ENCODE measurements at places on chromosomes 12 and 14. TPM values are rescaled to one million over a fixed set of nuclear protein-coding genes. Genes with fewer than 3 reads are reported as not detected.

DNA sequence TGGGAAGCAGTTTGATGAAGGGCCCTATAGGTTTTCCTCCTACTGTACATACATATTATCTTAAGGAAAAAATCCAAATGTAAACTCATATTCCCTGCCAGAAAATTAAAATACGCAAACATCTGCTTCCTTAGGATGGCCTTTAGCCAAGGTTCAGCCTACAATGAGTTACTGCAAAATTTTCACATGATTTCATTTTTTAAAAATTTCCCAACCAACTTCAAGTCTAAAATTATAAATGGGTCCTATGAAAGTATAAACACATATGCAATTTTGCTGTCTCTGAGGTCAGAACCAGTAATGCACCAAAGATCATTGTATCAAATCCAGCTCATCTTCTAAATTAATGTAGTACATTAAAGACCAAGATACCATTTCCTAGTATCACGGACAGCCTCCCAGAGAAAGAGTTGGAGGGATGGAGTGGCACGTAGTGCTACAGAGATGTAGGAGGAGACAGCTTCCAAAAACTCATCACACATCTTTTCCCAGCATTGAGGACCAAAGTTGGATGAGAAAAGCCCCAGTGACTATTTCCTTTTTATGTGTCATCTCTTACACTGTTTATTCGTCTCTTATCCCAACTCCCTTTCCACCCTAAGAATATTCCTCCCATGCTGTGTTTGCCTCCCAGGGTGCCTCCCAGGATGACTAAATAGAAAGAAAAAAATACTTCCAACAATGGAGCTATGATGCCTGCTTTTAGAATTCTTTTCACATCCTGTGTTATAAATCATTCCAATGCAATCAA is 92.3 kb upstream of the SLCO1C1 start:
- H3K36me3 ChIP-seq: no peaks in the 10 kb centered on the region
- H3K4me1 ChIP-seq: peaks cover 20% of the 10 kb centered on the region
- no peaks in the 10 kb centered on the region for H3K27me3 ChIP-seq
- peak overlapping the region; percentile 53 for H3K27ac ChIP-seq
- DNase-seq: peak; percentile 33
- H3K4me3 ChIP-seq: peak overlapping the region; percentile 49

DNA sequence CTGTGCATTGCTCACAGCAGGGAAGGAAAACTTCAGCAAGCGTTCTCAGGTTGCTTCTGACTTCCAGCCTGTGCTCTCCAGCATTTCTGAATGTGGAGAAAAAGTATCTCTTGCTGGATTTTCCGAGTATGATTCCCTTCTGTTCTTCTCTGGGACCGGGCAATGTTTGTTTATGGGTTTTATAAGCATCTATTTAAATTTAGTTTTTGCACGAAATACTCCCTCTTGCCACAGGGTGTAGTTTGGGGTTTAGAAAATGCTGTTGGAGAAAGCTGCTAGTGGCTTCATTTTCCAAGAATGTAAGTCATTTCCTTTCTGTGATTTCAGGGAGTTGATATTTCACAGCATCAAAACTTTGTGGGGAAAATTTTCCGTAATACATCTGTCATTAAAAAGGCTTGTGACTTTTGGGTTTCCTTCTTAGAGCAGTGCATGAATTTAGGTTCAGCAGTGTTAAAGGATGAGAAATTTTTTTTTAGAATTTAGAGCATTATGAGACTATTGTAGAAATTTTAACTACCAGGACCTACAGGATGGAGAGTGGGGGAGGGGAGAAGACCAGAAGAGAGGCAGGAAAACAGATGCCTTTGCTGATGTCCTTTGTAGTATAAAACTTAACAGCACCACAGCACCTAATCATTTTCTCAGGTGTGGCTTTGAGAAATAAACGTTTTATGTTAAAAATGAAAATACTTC is 1.5 kb downstream of the FRMD6 start:
- peak overlapping the region; percentile 96 for H3K27ac ChIP-seq
- peaks cover 51% of the 10 kb centered on the region for H3K4me1 ChIP-seq
- peak; percentile 61 for DNase-seq
- peak overlapping the region; percentile 99 for H3K4me3 ChIP-seq
- peaks cover 68% of the 10 kb centered on the region for H3K36me3 ChIP-seq

DNA sequence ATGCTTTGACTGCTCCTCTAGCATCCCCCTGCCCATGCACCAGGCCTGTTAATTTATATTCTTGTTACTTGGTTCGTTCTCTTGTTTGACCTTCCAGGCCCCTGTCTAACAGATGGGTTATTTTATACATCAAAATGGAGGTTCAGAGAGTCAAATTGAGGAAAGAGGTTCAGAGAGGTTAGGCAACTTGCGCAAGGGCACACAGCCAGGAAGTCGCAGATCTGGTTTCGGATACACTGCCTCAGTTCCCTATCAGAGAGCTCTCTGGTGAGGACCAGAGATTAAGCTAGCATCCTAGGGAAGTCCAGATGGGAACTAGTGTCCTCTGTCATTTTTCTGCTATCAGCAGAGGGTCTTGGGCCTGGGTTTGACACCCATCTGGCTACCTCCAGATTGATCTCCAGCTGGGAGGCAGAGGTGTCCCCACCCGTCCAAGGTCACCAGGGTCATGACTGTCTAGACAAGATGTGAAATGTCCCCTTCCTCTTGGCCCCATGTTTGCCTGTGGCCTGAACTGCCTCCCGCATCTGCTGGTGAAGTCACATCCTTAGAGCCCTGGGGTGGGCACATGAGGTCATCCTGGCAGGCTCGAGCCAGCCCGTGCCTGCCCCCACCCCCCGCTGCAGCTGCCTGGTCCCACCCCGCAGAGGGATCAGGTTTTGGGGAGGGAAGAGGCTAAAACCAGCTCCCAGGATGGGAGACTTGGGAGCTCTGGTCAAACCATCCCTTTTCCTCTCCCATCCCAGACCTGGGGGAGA is 84.3 kb upstream of the NCOR2 start:
- no peak overlapping the region for H3K4me3 ChIP-seq
- peaks cover 9% of the 10 kb centered on the region for H3K27me3 ChIP-seq
- H3K27ac ChIP-seq: no peak overlapping the region
- H3K36me3 ChIP-seq: peaks cover 5% of the 10 kb centered on the region
- DNase-seq: no peak

GRCh38 chr12:118058881-118059280 is 2.1 kb downstream of the WSB2 start:
- peak overlapping the region; percentile 99 for H3K4me3 ChIP-seq
- H3K36me3 ChIP-seq: peaks cover 25% of the 10 kb centered on the region
- peaks cover 8% of the 10 kb centered on the region for H3K27me3 ChIP-seq
- H3K27ac ChIP-seq: peak overlapping the region; percentile 100

- H3K4me3 ChIP-seq: no peak overlapping the region
- H3K27ac ChIP-seq: no peak overlapping the region
- no peaks in the 10 kb centered on the region for H3K36me3 ChIP-seq
- H3K4me1 ChIP-seq: no peaks in the 10 kb centered on the region
Observed at GRCh38 chr14:34423445-34423844, 38.6 kb downstream of the SPTSSA start.

GRCh38 chr12:12319451-12320183 is 30.4 kb downstream of the MANSC1 start:
- peaks cover 32% of the 10 kb centered on the region for H3K4me1 ChIP-seq
- no peak overlapping the region for H3K27ac ChIP-seq
- H3K27me3 ChIP-seq: peaks cover 1% of the 10 kb centered on the region
- H3K36me3 ChIP-seq: no peaks in the 10 kb centered on the region
- peak overlapping the region; percentile 67 for H3K4me3 ChIP-seq

GRCh38 chr12:104142543-104142942 is 4.5 kb upstream of the NFYB start:
- no peak overlapping the region for H3K4me3 ChIP-seq
- peaks cover 3% of the 10 kb centered on the region for H3K27me3 ChIP-seq
- no peaks in the 10 kb centered on the region for H3K36me3 ChIP-seq
- peaks cover 6% of the 10 kb centered on the region for H3K4me1 ChIP-seq
- no peak overlapping the region for H3K27ac ChIP-seq

- no peak overlapping the region for H3K4me3 ChIP-seq
- H3K27me3 ChIP-seq: 0 out of 2 replicates have a peak, but pooled peaks cover 1% of the 10 kb centered on the region
- H3K36me3 ChIP-seq: no peaks in the 10 kb centered on the region
- no peak for DNase-seq
Observed at GRCh38 chr14:95260537-95261361, 59.0 kb downstream of the CLMN start.

The INHBE gene
- 0.30 TPM for total RNA-seq

GRCh38 chr12:12720052-12720451 is 2.9 kb downstream of the CDKN1B start:
- H3K4me1 ChIP-seq: peaks cover 49% of the 10 kb centered on the region
- no peak for DNase-seq
- peak overlapping the region; percentile 94 for H3K27ac ChIP-seq
- peaks cover 56% of the 10 kb centered on the region for H3K36me3 ChIP-seq
- peaks cover 8% of the 10 kb centered on the region for H3K27me3 ChIP-seq

The KRT79 gene
- total RNA-seq: 0.17 TPM

The KLRC1 gene
- not detected for total RNA-seq

The PPFIA2 gene
- total RNA-seq: not detected

DNA sequence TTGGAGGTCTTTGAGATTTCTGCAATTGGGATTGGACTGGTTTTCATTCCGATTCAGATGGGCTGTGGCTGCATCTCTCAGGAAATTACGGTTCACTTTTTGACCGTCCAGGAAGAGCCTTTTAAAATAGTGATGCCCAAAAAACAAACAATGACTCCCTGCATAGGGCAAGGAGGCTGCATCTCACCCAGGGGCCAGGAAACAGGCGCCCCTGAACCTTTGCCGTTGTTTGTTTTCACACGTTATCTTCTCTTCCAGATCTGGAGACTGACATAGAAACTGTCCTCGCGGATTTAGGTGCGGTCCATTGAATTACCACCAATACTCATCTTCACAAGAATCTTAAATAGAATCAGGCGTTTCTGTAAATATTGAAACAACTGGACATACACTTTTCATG is 66.0 kb downstream of the FLRT2 start:
- H3K4me1 ChIP-seq: peaks cover 41% of the 10 kb centered on the region
- DNase-seq: no peak
- H3K36me3 ChIP-seq: peaks cover 47% of the 10 kb centered on the region
- no peak overlapping the region for H3K27ac ChIP-seq

- no peaks in the 10 kb centered on the region for H3K27me3 ChIP-seq
- DNase-seq: peak; percentile 68
- peaks cover 25% of the 10 kb centered on the region for H3K36me3 ChIP-seq
- H3K4me1 ChIP-seq: peaks cover 60% of the 10 kb centered on the region
- peak within 1 kb of the TSS; percentile 97 for H3K27ac ChIP-seq
Observed at GRCh38 chr12:24948757-24949722, at the start of gene BCAT1. Gene BCAT1 (minus strand): TSS chr12:24949101. CDS start chr12:24948932, 169 bp downstream.

DNA sequence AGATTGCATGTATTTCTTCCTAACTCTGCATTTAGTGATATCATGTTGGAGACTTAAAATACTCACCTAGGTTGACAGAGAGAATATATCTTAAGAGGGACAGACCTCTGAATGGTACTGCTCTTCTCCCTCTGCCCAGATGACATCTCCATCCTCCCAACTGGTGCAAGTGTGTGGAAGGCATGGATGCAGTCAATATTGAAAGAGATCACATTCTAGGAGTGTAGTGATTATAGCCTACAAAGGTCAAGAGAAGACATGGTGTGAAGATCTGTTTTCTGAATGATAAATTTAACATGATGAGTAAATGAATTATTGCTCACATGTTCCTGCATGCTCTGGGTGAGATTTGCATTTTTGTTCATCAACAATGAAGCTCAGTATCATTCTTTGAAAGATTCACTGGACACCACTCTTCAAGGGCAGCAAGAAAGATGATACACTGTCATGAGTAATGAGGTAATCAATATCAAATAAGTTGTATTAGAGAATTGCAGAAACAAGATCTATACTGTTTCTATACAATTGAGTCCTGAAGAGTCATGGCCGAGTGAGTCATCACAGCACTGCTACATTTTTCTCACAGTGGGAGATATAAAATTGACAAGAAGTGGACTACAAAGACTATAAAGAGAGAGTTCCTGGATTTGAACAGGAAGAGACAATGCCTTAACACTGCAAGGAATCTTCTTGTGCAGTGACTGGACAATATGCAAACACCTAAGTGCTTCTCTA is 183.3 kb upstream of the KRR1 start:
- H3K4me3 ChIP-seq: no peak overlapping the region
- no peaks in the 10 kb centered on the region for H3K27me3 ChIP-seq
- 0 out of 2 replicates have a peak, but pooled peaks cover 4% of the 10 kb centered on the region for H3K36me3 ChIP-seq
- peaks cover 60% of the 10 kb centered on the region for H3K4me1 ChIP-seq
- H3K27ac ChIP-seq: no peak overlapping the region

The TNS2 gene
- total RNA-seq: 65.1 TPM

The TAPBPL gene
- total RNA-seq: 6.3 TPM

The GLT8D2 gene
- total RNA-seq: 43.6 TPM

The EML5 gene
- 10.1 TPM for total RNA-seq

The RNASE1 gene
- total RNA-seq: not detected

DNA sequence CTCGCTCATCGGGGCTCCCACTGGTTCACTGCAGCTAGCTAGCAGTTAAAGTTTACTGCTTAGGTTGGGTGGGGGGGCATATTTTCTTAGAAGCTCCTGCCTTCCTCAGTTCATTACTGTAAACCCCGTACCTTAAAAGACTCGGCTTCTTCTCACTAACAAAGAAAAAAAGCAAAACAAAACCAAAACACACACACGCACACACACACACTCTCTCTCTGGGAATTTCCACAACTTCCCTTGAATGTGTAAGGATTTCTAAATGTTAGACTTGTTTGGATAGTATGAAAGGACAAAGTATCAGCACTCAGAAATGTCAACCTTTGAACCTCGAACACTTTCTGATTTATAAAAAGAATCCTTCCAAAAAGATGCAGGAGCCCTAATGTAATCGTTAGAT is 927 bp downstream of the PTHLH start:
- H3K27me3 ChIP-seq: peaks cover 18% of the 10 kb centered on the region
- no peaks in the 10 kb centered on the region for H3K36me3 ChIP-seq
- no peak overlapping the region for H3K27ac ChIP-seq
- peaks cover 74% of the 10 kb centered on the region for H3K4me1 ChIP-seq
- DNase-seq: no peak

DNA sequence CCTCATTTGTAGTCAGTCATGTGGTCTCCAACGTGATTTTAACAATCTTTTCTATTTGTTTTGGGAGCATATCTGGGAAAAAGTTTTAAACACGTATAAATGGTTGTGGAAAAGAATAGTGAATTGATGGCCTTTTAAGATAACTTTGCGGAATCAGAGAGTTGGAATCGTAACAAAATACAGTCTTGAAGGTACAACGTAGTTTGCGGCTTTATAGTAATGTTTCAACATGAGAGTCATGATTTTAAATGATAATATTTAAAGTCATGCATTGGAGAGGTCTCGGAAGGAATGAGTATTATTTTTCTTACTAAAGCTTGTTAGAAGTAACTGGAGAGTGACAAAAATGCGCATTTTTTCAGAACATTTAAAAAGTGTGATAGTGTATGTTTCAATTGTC is 1.6 kb downstream of the AEBP2 start:
- H3K4me3 ChIP-seq: peak overlapping the region; percentile 98
- peak overlapping the region; percentile 98 for H3K27ac ChIP-seq
- peaks cover 49% of the 10 kb centered on the region for H3K4me1 ChIP-seq
- no peak for DNase-seq
- H3K36me3 ChIP-seq: peaks cover 29% of the 10 kb centered on the region

- no peak for DNase-seq
- H3K27ac ChIP-seq: no peak overlapping the region
- peaks cover 32% of the 10 kb centered on the region for H3K4me1 ChIP-seq
- H3K36me3 ChIP-seq: no peaks in the 10 kb centered on the region
- no peaks in the 10 kb centered on the region for H3K27me3 ChIP-seq
Observed at GRCh38 chr12:80271780-80272179, 172.3 kb upstream of the PTPRQ start.

GRCh38 chr14:96582411-96582961 is 80.3 kb downstream of the PAPOLA start:
- no peaks in the 10 kb centered on the region for H3K36me3 ChIP-seq
- H3K4me3 ChIP-seq: no peak overlapping the region
- H3K4me1 ChIP-seq: no peaks in the 10 kb centered on the region
- no peak overlapping the region for H3K27ac ChIP-seq

- no peak for DNase-seq
- H3K4me1 ChIP-seq: peaks cover 12% of the 10 kb centered on the region
- H3K36me3 ChIP-seq: no peaks in the 10 kb centered on the region
Observed at GRCh38 chr14:34912182-34912581, 37.0 kb upstream of the BAZ1A start.

Measured in HFFc6 (cell line).